ENCODE measurements at places on chromosomes 12 and 14.
A peak's percentile ranks its signal among the peaks of the same experiment; 100 is the strongest.

- DNase-seq, result peak; percentile 18
Measured at GRCh38 chr12:2064071-2064507, 11.3 kb downstream of the CACNA1C start.

DNA sequence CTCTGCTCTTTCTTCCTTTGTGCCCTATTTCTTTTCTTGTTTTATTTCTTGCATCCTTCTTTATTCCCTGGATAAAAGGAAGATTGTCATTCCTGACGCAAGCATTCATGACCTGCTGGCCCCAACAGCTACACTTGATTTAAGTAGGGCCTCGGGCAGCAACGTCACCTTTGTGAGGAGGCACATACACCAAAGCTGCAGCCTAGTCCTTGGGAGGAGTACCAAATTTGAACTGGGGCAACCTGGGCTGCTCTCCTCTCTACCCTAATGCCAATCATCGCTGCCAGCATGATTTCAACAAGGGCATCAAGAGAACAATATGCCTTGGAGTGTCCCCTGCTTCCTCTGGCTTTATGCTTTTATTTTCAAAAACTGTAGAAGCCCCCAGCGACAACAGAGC lies 76.4 kb downstream of the C12orf50 start:
- no peak for DNase-seq

DNA sequence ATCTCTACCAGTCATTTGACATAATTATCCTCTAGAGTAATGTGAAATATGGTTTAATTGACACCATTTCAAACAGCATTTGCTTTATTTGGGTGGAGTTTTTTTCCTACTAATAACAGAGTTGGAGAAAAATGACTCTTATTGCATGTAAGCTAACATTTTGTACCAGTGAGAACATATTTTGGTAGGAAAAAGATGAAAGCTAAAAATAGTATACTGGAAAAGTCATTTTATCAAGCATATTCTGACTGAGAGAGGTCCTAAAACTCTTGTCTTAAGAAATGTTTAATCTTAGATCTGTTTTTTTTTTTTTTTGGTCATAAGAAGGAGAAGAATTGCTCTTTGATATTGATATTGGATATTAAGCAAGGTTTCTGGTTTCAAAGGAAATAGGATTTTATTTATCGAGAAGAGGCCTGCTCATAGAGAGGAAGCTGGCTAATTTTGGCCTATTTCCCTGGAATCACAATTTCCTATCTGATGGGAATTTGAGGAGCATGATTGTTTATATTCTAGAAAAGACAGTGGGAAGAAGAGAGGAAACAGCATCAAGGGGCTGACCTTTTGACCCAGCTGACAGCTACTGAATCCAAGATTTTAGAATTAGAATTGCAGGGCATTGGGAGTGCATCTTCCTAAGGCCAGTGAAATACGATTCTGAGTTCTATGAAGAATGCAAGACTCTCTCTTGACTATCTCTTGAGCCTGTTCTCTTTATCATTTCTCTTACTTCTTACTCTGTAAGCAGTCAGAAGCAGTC lies 19.4 kb downstream of the OTOGL start:
- no peak for DNase-seq

- no peak for DNase-seq
Measured at GRCh38 chr12:110917467-110917866, 2.9 kb downstream of the MYL2 start.

DNA sequence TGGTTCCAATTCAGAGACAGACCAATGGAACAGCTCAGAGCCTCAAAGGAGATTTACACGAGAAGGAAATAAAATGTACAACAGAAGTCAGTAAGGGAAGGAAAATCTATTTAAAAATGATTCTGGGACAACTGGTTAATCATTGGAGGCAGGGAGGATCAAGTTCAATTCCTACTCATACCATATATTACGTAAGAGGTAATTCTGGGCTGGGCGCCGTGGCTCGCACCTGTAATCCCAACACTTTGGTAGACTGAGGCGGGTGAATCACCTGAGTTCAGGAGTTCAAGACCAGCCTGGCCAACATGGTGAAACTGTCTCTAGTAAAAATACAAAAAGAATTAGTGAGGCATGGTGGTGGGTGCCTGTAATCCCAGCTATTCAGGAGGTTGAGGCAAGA lies 36.7 kb upstream of the PITPNM2 start:
- no peak for DNase-seq

DNA sequence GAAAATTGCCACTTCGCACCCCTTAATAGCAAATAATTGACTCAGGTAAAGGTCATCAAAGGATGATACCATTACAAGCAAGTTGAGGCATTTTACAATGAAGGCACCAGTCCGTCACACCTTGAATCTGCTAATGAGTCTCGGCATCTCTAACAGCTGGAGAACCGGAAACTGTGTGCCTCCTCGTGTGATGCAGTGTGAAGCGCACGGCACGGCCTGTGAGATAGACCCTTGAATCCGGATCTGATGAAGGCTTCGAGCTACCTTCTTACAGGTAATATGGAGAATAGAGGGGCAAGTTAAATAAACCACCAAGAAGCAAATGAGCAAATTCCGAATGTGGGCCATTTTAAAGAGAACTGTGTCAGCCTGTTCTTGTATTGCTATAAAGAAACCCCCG lies 19.8 kb upstream of the TUBA1A start:
- no peak for DNase-seq

DNA sequence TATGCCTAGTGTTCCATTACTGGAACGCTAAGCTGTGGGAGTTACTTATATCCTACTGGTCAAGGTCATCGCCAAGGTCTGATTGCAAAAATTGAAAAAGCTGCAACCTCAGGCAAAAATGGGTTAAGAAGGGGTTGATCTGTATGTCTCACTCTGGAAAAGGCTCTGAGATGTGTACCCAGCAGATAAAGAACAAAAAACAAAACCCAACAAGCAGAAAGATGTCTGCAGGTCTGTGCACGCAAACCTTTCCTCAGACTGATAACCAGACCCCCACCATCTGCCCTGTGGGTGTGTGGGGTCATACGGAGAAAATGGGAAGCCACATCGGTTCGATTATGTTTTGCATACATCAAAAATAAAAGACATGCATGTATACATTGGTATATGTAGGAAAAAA lies 56.4 kb downstream of the TESC start:
- DNase-seq, result peak; percentile 90

DNA sequence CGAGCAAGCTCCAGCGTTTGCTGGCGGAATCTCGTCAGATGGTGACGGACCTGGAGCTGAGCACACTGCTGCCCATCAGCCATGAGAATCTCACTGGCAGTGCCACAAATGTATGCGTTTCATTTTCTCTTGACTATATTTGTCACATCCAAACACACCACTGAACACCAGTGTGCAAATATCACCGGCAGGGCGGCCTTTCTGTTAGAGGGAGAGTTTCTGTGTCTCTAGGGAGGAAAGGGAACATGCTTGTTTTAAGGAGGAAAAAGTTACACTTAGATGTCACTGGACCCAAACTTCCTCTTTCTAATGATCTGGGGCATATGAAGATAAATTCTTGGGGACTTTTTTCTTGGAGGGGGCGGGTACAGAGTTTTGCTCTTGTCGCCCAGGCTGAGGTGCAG lies 21.9 kb upstream of the HIP1R start:
- DNase-seq, result no peak

DNA sequence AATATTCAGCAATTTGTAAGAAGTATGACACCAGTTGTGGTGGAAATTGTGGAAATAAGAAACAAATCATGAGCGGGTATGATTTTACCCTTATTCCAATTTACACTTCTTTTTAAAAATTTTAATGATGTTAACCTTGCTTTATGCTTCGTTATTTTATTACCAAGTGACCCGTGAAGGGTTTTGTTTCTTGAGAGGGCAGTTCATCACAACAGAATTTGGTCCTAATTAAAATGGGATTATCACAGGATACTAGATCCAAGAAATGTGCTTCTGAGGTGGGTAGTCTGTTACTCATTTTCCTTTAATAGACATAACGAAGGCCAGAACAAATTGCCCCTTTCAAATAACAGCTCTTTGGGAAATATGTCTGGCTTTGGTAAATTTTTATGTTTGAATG lies 25.5 kb upstream of the RASSF8 start:
- no peak for DNase-seq

DNA sequence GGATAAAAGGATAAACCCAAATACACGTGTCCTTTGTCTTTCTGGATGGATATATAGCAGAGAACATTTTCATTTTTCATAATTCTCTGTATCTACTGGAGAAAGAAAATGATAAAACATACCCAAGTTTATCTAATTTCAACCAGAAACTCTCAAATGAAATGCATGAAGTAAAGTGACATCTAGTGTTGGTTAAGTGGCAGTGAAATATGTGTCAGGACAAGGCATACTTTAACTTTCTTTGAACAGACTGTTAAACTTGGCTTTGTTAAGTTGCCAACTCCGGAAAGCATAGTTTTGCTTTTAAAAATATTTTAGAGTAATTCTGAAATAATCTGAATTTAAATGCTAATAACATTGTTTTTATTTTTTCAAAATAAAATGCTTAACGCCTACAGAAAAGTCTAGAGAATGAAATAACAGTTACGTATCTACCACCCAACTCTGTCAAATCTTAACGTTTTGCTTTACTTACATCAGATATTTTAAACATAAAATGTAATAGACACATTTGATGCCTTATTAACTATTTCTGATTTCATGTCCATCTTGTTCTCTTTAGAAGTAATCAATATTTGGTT lies 25.2 kb upstream of the NTN4 start:
- peak; percentile 41 for DNase-seq

DNA sequence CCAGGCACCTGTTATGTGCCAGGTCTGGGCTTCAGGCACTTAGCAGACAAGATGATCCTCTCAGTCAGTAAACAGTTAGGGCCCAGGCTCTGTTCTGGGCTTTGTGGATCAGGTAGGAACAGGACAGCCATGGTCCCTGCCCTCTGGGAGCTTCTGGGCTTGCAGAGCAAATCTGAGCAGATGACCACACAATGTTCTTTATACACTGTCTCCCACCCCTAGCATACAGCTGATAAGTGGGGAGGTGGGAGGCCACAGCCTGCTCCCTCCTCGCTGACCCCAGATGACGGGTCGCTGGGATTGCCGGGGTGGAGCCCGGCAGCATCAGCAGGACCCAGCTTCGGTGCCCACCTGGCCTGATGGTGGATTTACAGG lies 53.1 kb upstream of the RIN3 start:
- no peak for DNase-seq

- DNase-seq, result no peak
Measured at GRCh38 chr12:39112064-39112463, 206.7 kb upstream of the CPNE8 start.
